Left lung (tissue), 14 donors: ENCODE measurements at places on chromosomes 5 and 9.

DNA sequence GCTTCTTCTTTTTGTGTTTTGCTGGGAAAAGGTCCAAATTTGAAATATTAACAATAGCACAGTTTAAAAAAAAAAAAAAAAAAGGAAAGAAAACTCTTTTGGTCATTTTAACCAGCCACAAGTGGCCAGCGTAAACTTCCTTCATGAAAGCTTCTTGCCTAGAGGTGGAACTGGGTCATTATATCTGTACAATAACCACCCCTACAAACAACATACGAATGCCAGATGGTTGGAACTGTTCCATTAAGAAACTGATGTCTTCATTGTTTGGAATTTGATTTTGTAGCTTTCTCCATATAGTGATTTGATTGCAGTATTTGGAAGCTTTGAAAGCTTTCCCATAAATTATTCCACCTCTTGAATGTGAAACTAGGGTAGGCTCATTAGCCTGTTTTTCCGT lies 18.3 kb upstream of the LPAR1 start:
- no peak for DNase-seq

DNA sequence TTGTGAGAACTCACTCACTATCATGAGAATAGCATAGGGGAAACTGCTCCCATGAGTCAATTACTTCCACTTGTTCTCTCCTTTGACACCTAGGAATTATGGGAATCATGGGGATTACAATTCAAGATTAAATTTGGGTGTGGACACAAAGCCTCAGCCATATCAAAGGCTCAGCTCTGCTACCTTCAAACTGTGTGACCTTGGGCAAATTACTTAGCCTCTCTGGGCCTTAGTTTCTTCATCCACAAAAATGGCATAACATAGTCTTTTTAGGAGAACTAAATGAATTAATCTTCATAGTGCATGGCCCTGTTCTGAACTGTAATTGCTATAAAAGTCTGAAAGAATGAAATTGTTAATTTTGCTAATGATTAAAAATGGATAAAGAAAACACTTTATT lies 18.3 kb upstream of the CARTPT start:
- DNase-seq: no peak

DNA sequence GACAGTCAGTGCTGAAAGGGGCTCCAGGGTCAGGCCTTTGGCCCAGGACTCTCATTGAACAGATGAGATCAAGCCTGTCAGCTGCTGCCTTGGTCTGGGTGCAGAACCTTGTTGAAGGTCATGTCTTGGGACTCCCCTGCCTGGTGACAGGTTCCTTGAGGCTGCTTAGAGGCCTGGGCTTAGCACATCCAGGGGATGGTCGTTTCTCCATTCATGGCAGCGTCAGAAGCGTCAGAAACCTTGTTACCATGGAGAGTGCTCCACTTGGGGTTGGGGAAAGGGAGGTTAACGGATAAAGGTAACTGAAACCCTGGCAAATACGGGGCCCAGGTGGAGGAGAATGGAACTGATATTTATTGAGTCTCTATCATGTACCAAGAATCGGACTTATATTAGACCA lies 8.8 kb downstream of the ARPC5L start:
- no peak for DNase-seq

GRCh38 chr5:136579238-136579637 lies 213.9 kb upstream of the TRPC7 start:
- DNase-seq: no peak

GRCh38 chr5:1190837-1191239 lies 10.6 kb upstream of the SLC6A19 start:
- peak; percentile 13 for DNase-seq

DNA sequence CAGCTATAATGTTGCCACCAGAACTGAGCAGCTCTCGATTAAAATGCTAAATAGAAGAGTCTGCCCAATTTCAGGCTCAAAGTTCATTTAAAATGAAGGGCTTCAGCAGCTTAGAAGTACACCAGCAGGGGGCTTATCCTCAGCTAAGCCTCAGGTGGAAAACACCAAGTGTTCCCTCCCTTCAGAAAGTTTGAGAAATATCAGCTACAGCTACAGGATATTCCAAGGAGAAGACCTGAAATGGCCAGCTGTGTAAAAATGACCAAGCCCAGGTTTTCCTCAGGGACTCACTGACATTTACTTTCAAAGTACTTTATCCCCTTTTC lies 395.4 kb downstream of the DTWD2 start:
- DNase-seq: no peak

- DNase-seq: no peak
Observed at GRCh38 chr9:4962085-4962484, 23.0 kb upstream of the JAK2 start.

- no peak for DNase-seq
Observed at GRCh38 chr5:30809933-30810332, 383.6 kb upstream of the CDH6 start.

DNA sequence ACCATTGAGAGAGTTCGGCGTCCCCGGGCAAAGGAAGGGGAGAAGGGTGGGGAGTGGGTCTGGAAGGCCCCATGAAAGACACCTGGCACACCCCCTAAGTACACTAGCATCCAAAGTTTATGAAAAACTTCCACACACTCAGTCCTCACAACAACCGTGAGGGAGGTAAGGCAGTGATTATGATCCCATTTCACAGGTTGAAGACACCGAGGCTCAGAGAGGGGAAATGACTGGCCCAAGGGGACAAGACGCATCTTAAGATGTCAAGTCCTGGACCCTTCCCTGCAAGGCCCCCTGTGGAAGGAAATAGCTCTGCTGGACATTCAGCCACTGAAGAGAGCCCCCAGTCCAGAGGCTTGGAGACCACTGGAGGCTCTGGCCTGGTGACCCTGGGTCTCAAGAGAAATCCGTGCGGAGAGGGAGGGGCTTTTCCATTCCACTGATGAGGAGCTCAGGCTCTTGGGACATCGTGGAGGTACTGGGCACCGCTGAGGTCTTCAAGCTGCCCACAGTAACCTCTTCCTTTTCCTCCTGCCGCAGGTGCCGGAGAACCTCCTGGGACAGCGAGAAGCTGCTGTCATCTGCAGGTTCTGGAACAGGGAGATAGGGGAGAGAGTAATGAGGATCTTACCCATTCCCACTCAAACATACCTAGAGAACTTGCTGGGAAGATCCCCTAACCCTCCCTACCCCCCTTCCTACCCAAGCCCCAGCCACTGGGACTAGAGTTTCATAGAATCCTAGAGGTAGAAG lies 5.2 kb downstream of the SMIM33 start:
- no peak for DNase-seq

- DNase-seq: no peak
Observed at GRCh38 chr5:136023958-136024541, 4.7 kb upstream of the TGFBI start.

DNA sequence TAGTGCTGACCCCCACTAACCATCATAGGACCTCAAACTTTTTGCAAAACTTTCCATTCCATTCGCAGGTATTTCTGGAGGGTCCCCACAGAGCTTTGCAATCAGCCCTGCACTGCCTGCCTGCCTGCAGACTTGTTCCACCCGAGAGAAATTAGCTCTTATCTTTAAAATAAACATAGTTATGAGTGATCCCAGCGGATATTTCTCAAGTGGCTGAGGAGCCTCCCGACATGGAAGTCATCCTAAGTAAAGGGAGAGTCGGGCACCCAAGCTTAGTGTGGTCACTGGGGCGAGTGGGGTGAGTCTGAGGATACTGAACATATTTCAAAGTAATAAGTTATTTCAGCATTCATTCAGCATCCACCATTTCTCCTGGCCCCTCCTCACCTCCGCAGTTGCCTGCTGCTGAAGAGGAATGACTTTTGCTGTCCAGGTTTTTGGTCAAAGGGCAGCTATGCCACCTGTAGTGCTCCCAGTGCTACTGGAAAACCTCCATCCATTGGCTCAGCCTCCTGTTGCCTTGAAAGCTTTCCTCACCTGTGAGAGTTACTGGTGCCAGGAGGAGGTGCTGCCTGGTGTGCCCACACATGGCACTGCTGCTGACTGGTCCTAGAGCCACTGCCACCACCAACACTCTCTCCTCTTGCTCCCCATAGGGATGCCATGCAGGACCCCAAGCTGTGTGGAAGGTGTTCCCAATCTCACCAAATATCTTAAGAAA lies 89.7 kb upstream of the PCSK1 start:
- DNase-seq: no peak

DNA sequence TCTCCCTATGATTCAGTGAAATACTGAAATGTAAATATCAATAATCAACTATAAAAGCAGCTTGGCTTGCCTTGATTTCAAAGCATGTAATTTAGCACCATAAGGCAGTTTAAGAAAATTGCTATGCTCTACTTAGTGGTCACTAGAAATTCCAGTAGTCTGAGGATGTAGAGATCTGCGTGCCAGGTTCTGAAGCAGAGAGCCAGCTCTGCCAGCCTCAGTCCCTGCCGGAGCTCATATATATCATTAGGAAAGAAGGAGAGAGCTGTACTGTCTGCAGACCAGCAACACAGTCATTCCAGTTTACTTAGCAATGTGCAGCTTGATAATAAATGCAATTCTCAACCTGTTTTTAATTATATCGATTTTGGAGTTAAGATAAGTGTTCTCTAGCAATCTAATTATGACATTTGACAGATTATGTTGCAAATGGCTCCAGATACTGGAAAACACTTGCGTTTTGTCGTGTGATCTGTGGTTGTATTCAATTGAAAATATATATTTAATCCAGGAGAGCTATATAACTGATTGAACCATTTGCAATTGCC lies 540.5 kb downstream of the CTNND2 start:
- DNase-seq: no peak

DNA sequence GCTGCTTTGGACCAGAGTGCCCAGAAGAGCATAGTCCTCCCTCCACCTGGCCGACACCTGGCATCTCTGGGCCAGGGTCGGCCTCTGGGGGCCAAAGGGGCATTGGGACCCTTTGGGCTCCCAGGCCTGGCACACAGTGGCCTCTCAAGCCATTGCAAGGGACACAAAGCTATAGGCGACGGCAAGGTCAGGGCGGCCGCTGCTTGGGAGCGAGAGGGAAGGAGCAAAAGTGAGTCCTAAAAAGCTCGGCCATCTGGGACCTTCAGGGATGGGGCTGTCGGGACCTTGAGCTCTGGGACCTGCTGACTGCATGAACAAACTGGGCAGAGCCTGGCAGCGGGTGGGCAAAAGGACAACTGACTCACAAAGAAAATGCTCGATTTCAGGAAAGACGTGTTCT lies 13.9 kb downstream of the DBH start:
- DNase-seq: no peak

DNA sequence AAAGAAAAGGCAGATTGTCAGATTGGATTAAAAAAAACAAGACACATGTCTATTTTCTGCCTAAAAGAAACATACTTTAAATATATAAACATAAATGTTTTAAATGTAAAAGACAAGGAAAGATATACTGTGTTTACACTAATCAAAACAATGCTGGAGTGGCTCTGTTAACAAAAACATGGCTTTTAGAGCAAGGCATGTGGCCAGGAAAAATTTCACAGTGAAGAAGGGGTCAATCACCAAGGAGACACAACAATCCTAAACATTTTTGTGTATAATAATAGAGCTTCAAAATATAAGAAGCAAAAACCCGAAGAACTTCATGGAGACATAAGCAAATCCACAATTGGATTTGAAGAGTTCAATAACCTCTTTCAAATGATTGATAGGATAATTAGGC lies 18.5 kb upstream of the GADD45G start:
- no peak for DNase-seq

DNA sequence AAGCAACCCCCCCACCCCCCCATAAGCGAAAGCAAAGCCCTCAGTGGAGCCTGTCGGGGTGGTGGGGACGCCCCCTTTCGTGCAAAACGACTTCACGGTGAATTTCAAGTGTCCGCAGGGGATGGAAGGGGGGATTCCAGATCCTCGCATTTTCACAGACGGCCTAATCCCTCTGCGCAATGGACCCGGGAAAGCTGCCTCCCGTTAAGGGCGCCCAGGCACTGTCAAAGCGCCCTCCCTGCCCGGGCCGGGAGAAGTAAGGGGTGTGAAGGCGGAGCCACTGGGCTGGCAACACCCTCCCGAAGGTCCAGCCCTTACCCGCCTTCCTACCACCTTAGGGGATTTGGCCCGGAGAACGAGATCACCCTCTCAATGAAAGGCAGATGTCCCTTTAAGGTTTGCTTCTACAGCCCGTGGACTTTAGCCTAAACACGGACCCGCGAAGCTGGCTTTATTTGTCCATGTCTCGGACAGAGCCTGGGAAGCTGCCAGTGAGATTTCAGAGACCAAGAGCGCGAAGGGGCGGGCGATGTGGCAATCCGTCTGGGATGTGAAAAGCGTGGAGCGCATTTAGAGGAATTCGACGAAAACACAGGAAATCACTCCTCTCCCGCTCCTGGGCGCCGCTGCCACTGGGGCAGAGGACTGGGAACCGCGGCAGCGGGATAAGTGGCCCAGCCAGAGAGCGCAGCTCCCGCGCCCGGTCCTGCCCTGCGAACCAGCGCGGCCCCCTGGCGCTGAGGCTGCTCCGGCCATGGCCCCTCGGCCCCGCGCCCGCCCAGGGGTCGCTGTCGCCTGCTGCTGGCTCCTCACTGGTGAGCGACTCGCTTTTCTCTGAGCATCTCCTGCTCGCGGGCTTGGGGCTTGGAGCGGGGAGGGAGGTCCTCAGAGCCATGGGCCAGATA lies at the start of the genes ITGA1 and PELO:
Gene ITGA1, plus strand, starts transcription at position 317 of the 905 bp plus-strand sequence. Its CDS starts 438 bp downstream, at position 755.
Gene PELO, plus strand, starts transcription at position 317 of the 905 bp plus-strand sequence. CDS start 12,479 bp downstream, outside the sequence.
- DNase-seq: peak; percentile 76

GRCh38 chr5:154767576-154767975 lies 12.4 kb downstream of the LARP1 start:
- DNase-seq: no peak

DNA sequence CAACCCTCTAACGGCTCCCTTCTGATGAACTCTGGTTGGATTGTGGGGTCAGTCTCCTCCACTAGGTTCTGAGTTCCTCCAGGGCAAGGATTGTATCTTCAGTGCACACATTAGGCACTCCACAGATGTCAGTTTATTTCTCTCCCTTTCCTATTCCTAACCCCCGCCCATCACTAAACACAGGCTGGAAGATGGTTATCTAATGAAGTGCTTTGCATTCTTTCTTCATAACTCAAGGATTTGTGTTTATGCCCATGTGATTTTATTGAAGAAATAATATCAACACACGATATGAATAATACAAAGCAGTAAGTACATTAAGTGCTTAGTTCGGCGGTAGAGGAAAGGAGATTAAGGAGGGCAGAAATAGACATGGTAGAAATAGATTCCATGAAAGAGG lies 4.4 kb upstream of the CREBRF start:
- DNase-seq: no peak

- no peak for DNase-seq
Observed at GRCh38 chr9:5510360-5510931, at the start of gene PDCD1LG2. PDCD1LG2 (plus strand) TSS chr9:5510531; CDS start chr9:5522547, 12,016 bp downstream.

DNA sequence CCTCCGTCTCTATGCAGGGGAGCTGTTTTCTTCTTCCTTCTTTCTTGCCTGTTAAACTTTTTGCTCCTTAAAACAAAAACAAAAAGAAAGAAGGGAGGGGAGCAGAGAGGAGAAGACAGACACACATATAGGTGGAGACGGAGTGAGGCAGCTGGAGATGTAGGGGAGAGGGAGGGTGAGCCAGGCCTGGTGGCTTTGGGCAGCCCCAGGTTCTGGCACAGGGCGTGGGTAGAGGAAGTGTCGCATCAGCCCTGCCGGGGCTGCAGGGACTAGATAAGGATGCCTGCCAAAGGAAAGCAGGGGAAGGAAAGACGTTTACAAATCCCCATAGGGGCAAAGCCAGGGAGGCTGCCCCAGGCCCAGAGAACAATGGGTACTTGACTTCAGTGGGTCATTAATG lies 38.7 kb upstream of the PTGS1 start:
- DNase-seq: no peak

- DNase-seq: no peak
Observed at GRCh38 chr5:126486332-126486731, 63.1 kb downstream of the GRAMD2B start.
